ENCODE measurements at places on chromosomes 4 and X.

DNA sequence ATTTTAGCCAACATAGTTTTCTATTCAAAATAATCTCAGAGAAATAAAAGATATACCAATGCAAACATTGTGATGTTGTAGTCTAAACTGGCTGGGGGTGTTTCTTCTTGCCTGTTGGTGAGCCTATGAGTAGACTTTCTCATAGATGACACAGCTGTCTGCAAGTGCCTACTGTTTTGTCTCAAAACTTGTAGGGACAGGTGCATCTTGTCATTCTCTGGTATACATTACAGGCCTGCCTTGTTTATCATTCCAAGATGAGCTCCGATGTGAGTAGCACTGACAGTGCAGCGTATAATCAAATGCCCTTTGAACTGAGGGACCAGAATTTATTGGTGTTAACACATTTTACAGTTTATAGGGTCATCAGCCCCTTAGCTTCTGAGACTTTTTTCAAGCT, 353.8 kb downstream of the PRDM5 start:
- DNase-seq, result no peak

GRCh38 chrX:68121371-68121770, 311.9 kb downstream of the OPHN1 start:
- no peak for DNase-seq

- DNase-seq, result no peak
Observed at GRCh38 chr4:153564630-153565525, 98.7 kb downstream of the TMEM131L start.

DNA sequence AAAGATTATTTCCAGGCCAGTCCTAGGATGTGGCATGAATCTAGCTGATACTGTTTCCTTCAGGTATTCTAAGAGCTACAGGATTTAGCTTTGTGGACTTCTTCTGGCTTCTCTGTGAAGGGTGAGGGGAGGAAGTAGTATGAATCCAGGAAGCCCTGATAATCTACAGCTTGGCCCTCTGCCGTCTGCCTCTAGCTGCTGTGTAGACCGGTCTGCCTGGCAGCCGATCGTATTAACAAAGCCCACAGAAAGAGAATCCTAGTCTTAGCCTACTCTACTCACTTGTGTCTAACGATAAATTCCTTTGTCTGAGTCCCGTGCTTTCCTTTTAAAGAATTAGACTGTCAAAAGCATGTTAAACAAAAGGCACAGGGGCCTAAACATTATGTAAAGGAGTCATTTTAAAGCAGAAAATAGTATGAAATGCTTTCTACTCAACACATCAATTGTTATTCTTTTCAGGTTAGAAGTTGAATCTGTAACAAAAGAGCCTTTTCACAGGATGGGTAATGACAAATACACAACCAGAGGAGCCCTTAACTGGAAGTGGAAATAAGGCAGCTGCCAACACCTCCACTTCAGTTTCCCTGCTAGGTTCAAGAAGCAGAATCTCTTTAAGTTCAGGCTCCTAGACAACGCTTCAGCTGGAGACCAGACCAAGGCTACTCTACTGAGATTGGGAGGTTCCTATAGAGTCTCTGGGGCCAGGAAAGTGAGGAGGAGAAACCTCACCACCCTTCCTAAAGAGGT, 48.9 kb upstream of the UCP1 start:
- DNase-seq, result no peak

DNA sequence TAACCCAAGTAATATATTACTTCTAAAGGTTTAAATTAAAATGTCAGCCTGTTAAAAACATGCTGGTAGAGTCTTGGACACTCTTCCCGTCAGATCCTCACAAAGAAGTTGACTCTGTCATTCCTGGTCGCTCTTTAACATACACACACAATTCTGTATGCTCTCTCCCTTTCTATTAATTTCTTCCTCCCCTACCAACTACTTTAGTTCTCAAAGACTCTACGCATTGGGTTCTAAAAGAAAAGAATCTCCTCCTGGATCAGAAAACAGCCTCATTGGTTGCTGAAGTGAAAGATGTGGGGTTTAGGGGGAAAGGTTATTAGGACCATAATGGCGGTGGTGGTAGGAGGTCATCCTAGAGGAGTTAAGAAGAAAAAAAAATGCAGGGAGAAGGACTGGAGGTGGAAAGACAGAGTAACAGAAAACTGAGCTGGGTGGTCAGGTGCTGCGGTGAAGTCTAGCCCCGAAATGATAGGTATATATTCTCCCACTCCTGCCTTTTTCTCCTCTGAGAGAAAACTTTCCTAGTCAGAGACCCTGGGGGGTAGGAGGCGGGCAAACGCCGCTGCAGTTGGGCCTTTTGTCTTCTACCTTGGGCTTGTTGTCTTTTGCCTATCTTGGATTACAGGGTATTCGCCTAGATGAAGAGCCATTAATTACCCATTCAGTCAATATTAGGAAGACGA, 5.2 kb upstream of the PITX2 start:
- DNase-seq, result no peak

DNA sequence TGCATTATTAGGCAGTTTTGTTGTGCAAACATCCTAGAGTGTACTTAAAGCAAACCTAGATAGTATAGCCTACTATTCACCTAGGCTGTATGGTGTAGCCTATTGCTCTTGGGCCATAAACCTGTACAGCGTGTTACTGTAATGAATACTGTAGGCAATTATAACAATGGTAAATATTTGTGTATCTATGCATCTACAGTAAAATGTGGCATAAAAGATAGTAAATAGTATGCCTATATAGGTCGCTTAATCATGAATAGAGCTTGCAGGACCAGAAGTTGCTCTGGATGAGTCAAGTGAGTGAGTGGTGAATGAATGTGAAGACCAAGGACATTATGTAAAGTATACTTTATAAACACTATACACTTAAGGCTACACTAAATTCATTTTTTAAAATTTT, 16.6 kb downstream of the USO1 start:
- DNase-seq, result no peak

DNA sequence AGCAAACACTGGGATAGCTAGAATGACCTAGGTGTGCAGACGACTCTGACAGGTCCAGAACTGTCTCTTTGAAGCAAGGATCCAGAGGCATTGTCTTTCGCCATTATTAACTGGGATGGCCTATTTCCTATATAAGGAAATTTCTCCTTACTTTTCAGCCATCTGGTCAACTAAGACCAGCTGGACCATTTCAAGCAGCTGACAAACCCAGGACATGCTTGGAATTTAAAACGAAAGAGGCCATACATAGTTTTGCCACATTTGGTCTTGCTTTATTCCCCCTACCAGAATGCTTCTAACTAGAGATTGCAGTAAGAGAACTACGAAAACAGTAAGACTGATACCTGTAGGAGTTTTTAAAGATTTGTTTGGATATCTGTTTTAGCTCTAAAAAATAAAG, 87.0 kb downstream of the GLRA2 start:
- no peak for DNase-seq

DNA sequence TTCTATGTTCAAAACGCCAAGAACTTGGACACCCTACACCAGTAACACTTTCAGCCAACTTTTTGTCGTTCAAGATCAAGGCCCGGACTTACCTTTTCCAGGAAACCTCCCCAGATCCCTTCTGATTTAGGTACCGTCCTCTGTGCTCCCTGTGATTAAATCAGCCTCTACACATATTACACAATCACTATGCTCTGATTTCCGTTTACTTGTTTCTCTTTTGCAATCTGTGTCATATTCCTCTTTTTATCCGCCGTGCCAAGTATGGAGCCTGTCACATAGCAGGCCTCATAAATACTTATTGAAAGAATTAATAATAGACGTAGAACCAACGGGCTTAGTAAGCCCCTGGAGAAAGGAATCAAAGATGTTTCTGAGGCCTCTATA, 722 bp upstream of the TMEM33 start:
- no peak for DNase-seq

DNA sequence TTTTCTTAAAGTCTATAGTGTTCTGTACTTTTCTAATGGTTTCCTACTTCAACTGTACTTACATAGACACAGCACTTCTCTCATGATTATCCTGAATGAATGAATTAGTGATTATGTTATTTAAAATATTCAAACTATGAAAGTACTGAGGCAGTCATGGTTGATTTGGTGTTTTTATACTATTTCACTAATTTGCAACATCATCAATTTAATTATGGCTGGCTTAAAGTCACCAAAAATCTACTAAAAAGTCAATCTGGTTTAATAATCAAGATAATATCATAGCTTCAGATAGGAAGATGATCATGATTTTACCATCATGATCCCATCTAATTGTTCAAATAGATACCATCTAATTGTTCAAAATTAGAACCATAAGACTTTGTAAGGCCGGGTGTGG, 16.8 kb upstream of the TMEM131L start:
- DNase-seq, result no peak

DNA sequence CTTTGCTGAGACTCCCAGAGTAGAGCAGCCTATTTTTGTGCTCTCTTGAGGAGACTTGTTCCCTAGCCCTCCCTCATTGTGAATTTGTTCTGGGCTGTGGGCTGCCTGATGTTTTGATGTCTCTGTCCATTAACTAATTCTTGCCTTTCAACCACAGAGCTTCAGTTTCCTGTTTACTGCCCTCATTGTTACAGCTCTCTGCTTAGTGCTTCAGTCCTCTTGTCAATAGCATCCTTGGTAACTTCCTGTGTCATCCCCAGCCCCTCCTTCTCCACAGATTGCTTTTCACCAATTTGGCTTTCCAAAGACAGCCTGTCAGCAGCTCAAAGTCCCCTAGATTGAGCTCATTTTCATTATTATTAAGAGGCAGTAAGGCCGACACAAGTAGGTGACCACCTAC, 69.9 kb downstream of the COX7B2 start:
- no peak for DNase-seq

DNA sequence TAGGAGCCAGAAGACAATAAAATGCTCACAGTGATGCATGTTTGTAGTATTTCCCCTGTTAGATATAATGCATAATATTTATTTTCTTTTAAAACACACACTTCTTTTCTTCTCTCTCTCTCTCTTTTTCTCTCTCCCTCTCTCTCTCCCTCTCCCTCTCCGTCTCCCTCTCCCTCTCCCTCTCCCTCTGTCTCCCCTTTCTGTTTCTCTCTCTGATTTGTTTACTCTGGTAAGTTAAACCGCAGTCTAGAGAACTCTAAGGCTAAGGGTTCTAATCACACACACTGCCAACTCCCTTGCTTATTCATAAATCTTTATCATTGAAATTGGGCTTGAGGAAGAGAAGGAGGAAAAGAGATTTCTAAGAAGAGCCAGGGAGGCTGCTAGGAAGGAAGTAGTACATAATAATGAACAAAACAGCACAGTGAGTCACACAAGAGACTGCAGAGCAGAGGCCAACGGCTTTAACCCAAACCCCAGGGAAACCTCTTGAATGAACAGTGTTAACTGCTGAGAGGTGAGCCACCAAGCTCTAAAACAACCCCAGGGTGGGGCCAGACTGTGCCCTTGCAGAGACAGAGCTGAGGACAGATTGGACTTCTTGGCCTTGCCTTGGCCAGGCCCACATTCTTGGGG, 9.1 kb upstream of the PHOX2B start:
- no peak for DNase-seq

GRCh38 chrX:39227371-39227770, 426.1 kb downstream of the MID1IP1 start:
- no peak for DNase-seq

DNA sequence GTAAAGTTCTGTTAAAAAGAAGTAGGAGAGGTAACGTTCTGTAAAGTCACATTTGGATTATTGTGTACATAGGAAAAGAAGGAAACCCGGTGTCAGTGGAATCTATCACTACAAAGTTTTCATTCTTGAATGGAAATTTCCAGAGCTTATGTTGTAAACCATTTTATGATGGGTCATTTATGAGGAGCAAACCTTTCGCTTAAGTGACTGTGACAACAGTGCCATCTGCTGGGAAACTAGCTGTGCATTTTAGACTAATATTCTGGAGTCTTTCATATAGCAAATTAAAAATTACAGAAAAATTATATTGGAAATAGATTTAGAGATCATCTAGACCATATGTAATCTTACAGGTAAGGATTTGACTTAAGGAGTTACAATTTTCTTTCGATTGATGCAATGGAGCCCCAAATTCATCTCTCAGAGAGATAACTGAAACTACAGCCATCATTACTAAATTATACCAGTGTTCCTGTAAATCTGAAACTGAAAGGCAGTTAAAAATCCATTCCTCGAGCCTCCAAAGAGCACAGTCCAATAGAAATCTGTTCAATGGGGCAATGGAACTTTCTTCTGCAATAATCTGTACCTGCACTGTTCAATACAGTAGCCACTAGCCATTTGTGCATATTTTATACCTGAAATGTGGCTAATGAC, 26.9 kb downstream of the ASB9 start:
- no peak for DNase-seq

GRCh38 chr4:164070625-164071024, 576.1 kb downstream of the TMA16 start:
- no peak for DNase-seq

DNA sequence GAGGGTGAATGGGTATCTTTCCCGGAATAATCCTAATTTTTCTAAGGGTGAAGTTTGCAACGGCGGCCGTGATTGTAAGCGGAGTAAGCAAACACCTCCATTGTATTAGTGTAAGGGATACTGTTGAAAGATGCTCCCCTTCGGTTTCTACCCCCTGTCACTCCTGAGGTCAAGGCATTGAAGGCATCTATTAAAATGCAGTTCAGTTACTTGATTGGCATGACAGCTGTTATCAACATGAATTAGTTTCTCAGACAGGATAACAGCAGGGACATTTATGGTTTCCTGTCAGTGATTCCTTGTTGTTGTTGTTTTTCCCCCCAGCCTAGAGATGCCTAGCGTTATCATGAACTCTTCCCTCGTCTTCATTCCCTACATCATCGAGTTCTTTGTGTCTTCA, 552 bp downstream of the SLC25A14 start:
- no peak for DNase-seq

DNA sequence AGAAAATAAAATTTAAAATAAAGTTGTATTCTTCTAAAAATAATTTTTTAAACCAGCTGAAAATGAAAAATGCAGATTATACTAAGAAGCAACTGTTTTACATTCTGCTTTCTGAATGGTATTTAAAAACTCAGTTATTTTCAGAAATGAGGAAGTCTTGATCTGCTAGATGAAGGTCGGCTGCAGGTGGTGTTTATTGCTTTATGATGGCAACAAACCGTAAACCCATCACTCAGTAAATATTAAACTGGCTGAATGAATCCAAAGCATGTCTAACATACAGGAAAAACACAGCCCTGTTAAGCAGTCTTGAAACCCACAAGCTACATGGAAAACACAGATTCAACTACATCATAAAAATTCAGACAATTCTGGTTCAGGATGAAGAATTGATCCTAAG, 29.3 kb downstream of the DYNLT3 start:
- no peak for DNase-seq

- DNase-seq, result no peak
Observed at GRCh38 chr4:147799986-147800555, 68.2 kb downstream of the ARHGAP10 start.

- DNase-seq, result no peak
Observed at GRCh38 chr4:173448103-173448502, 49.2 kb upstream of the SCRG1 start.

GRCh38 chrX:71082124-71082647, 13.5 kb upstream of the FOXO4 start:
- no peak for DNase-seq

DNA sequence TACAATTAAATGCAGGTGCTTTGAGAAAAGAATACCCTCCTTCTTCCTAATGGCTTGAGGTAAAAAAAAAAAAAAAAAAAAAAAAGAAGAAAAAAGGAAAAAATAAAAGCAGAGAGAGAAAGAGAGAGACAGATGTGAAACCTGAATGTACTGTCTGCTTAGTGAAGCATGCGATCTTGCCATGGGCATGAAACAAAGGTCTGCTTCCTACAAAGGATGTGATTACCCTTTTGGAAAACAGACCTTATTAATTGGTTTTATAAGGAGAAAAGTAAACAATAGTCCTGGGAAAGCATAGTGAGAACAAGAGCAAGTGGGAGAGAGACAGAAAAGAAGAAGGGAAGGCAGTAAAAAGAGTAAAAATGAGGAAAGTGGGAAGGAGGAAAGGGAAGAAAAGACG, 526.1 kb upstream of the PABPC4L start:
- no peak for DNase-seq
